ENCODE measurements at places on chromosomes 4 and X.

DNA sequence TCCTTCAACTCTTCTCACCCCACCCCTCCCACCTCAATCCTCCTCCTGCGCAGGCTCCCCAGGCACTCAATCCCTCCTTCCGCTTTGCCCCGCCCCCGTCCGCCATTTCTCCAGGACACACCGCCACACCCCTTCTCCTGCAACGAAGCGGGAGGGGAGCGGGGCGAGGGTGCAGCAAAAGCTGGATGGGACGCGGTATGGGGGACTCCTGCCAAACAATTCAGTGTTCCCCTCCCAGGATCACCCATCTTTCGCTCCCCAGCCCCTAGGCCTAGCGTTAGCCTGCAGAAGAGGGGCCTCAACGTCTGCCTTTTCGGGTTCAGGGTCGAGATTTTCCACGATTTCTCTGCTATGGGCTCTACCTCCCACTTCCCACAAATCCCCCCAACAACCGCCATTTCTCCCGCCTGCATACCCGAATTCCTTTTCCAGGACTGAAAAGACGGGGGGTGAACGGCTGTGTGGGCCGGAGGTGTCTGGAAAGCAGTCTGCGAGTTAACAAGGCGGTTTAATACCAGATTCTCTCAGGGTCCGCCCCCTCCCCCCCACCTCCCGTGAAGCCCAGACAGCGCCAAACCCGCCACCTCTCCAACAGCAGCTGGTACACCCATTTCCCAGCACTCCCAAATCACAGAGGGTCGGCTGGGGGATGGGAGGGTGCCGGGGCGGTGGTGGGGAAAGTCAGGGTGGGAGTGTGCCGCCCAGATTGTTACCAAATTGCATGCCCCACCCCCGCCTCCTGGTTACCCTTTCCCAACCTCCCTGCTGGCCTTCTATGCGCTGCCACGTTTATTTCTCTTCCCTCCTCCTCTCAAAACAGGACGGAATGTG lies 774 bp downstream of the ARMCX2 start:
- no peak for DNase-seq

DNA sequence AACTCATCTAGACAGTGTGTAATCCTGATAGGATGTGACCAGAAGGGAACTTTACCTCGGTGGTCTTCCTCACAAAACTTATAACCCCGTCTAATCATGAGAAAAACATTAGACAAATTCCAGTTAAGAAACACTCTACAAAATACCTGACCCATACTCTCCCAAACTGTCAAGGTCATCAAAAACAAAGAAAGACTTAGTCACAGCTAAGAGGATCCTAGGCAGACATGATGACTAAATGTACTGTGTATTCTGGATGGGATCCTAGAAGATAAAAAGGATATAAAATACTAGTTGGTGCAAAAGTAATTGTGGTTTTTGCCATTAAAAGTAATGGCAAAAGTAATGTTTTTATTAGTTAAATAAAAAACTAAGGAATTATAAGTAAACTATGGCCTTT lies 81.6 kb downstream of the DTHD1 start:
- no peak for DNase-seq

DNA sequence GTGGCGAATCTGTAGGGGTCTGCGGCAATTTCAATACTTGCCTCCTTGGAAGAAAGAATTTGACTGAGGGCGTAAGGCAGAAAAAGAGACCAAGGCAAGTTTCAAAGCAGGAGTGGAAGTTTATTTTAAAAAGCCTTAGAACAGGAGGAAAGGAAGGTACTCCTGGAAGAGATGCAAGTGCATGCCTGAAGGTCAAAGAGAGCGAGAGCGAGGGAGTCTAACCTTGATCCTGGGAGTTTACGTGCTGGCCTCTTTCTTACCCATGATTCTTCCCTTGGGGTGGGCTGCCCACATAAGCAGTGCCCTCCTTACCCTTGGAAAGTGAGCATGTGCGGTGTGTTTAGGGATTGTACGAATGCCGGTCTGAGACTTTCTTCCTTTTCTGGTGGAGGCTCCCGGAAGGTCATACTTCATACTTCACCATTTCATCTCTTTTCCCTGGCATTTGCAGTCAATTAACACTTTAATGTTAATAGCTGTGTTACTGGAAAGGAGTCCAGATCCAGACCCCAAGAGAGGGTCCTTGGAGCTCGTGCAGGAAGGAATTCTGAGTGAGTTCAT lies 40.0 kb downstream of the ARSD start:
- no peak for DNase-seq

GRCh38 chrX:32687379-32687778 lies 524.0 kb downstream of the DMD start:
- no peak for DNase-seq

DNA sequence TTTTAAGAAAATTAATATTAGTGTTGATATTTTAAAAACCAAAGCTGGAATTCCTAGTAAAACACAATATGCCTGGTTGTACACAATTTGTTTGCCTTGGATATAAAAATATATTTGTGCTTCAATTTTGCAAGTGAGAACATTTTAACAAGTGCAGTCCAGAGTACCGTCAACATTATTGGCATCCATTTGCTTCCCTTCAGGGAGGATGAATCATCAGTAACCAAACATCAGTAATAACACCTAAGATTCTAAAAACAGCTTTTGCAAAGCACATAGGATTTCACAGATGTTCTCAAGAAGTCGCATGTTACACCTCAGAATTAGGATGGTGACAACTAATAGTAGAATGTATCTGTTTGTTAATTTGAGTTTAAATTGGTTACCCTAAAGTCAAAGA lies 262.6 kb upstream of the BMP3 start:
- DNase-seq, result no peak

DNA sequence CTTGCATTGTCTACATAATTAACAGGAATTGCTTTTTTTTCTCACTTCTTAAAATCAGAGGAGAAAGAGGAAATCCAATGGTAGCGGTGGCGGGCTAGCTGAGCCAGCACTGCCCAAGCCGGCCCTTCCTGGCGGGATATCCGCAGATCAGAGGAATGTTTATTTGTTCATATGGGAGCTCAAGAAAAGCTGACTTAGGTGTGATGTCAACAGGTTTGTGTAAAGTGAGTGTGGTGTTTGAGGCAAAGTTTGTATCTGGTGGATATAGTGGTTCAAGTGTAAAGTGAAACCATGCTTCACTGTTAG lies 466 bp upstream of the SLC39A8 start:
- DNase-seq, result no peak

- DNase-seq, result no peak
Measured at GRCh38 chr4:79603681-79604080, 195.7 kb upstream of the GK2 start.

DNA sequence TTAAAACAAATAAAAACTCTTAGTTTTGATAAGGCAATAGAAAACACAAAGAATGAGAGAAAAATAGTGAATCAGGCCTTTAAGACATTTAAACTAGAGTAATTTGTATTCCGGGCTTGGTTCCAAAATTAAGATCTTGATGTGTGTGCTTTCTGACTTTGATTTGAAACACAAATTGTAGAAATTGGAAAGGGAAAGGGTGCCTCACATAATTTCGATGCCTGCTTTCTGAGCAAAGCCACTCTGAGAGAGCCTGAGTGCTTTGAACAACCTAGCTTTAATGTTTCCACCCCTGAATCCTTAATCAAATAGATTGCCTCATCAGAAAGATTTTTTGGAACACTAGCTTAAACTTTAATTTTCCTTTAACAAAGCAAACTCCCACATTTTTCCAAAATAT lies 666.8 kb downstream of the PCDH18 start:
- no peak for DNase-seq

- DNase-seq, result no peak
Measured at GRCh38 chr4:12379191-12379590, 950.5 kb upstream of the HS3ST1 start.

DNA sequence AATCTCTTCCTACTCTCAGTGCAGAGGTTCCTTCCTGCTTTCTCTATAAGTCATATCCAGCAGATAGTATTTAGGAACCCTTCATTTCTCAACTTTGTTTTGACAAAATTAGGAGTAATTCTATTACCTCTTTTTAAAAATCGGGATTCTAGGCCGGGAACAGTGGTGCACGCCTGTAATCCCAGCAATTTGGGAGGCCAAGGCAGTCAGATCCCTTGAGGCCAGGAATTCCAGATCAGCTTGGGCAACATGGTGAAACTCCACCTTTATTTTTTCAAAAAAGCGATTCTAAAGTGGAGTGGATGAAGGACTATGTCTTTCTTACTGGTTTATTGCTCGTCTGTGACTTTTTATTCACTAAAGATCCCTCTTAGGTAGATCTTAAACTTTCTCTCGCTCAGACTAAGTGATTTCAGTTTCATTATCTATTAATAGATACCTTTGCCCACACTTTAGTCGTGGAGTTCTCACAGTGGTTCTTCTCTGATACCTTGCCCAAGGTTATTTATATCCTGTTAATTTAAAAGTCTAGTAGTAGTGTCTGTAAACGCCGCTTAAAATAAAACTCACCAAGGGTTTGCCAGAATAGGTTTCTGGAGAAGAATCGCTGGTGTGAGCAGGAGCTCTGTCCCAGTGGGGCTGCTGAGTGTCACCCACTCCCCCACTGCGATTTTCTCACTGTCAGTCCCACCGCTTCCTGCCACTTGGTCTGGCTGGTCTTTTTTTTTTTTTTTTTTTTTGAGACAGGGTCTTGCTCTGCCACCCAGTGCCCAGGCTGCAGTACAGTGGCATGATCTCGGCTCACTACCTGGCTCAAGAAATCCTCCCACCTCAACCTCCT lies 27.0 kb upstream of the TMEM131L start:
- DNase-seq, result no peak

DNA sequence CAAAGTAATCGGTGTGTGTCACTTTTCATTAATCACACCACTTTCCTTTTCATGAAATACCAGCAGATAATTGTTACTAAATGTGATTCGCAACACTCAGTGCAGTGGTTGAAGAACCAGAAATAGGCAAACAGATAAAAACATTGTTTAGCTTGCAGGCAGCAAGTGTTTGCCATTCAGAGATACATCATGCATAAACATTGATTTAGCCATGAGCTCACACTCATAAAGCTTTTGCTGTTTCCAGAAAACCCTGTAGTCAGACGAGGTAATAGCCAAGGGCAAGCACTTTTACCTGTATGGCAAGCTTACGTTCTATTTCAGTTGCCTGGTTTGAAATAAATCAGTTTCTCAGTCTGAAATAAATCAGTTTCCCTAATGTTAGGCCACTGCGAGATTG lies 542.0 kb upstream of the TENM3 start:
- DNase-seq, result no peak

GRCh38 chr4:23001478-23001877 lies 308.7 kb downstream of the GBA3 start:
- DNase-seq, result no peak

DNA sequence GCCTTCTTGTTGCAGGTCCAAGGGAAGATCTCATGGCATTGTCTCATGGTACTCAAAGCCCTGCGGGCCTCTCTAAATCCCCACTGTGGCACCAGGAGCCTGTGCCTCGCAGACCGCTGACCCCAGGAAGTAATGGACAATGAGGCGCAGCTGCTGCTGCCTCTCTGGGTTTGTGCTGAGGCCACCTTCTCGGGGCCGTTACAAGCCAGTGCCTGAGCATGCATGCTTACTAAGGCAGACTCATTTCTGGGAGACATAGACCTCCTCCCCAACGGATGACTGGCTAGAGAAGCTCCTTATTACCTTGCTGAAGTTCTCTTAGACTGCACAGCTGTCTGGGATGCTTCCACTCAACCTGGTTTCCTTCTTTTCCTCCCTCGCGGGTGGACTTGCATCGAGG lies 1.3 kb downstream of the BDH2 start:
- no peak for DNase-seq

DNA sequence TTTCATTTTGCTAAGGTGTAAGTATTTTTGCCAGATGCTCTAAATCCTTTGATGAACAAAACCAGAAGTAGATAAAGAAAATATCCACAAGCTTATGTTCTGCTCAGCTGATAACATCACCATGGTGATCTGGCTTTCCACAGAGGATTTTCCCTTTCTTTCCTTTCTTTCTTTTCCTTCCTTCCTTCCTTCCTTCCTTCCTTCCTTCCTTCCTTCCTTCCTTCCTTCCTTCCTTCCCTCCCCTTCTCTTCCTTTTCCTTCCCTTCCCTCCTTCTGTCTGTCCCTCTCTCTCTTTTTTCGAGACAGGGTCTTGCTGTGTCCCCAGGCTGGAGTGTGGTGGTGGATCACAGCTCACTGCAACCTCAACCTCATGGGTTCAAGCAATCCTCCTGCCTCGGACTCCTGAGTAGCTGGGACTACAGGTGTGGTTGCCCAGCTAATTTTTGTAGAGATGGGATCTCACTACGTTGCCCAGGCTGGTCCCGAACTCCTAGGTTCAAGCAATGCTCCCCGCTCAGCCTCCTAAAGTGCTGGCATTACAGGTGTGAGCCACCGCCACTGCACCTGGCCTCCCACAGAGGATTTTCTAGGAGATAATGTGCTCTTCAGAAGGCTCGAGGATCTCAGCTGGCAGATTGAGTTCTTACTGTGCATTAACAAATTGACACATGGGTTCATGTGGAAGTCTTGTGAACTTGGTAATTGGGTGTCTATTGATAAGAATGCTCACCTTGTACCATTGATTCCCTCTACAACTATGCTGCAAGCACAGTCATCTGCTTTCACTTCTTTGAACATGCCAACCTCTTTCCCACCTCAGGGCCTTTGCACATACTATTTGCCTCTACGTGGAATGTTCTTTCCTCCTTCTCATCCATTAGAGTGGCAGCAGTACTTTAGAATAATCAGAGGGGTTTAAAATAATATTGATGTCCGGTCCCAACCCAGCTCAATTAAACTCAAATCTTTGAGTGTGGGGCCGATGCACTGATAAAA lies 1.4 kb upstream of the RHOH start:
- DNase-seq, result no peak

DNA sequence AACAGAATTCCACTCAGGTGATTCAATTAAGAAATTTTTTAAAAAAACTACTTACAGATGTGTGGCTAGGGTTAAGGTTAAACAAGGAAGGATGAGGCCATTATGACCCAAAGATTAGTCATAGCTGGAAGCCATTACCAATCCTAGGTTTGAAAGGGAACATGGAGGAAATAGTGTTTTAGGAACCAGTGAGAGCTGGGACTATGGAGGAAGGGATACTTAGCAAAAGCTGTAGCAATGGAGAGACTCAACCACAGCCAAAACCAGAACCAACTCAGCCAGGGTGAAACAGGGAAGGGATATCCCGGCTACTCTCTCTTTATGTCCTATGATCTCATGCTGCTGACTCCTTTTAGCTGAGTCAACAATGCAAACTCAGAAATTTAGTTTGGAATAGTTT lies 148.6 kb upstream of the CNKSR2 start:
- DNase-seq, result no peak

DNA sequence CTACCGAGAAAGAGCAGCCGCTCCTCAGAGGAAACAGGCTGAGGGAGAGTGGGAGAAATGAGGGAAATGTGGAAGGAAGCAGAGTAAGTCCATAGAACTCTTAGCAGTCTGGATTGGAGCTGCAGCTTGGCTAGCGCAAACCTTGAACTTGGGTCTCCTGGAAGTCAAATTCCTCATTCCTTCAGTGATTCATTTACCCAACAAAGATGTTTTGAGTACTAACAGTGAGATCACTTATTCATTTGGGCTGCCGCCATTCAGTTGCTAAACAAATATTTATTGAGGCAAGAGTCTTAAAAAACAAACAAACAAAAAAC lies 51.5 kb downstream of the SEL1L3 start:
- DNase-seq, result no peak

- no peak for DNase-seq
Measured at GRCh38 chr4:77697860-77698590, 92.4 kb downstream of the CXCL13 start.
